ENCODE measurements at places on chromosomes 13 and 19. TPM values are rescaled to one million over a fixed set of nuclear protein-coding genes. Genes with fewer than 3 reads are reported as not detected.
A peak's percentile ranks its signal among the peaks of the same experiment; 100 is the strongest.

DNA sequence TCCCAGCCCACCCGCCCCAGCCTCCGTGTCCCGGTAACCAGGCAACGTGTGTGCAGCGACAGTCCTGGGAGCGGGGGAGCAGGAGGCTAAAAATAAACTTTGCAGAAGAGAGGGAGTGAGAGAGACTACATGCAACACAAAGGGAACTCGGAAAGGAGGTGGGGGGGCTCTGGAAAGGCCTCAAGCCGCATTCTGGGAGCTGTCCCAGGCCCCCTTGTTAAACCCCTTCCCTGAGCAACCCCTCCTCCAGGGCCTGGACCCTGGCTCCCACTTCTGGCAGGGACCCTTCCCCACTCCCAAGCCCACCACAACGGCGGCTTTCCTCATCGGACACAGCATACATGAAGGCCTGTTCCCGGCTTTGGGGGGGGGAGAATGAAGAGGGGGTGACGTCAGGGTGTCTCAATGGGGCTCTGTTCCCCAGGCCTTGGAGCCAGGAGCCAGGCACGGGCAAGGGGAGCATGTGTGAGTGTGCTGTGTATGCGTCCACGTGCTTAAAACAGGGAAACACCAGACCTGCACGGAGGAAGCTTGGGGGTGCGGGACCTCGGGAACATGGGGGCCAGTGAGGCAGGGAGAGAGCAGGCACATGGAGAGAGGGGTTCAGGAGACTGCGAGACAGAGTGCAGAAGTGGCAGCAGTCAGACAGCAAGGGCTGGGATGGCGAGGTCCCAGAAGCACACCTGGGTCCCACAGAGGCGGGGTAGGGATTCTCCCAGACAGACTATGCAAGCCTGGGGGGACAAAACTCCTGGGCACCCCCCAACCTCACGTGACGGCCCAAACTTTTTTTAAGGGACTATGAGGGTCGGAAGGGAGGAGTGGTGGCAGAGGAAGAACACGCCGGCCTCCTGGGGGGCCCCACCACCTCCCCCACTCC, 2.3 kb downstream of the ERF start:
- H3K4me1 ChIP-seq, result peaks cover 33% of the 10 kb centered on the region
- H3K27ac ChIP-seq, result no peak overlapping the region
- H3K36me3 ChIP-seq, result no peaks in the 10 kb centered on the region
- no peaks in the 10 kb centered on the region for H3K27me3 ChIP-seq
- H3K4me3 ChIP-seq, result peak overlapping the region; percentile 93
- DNase-seq, result no peak

DNA sequence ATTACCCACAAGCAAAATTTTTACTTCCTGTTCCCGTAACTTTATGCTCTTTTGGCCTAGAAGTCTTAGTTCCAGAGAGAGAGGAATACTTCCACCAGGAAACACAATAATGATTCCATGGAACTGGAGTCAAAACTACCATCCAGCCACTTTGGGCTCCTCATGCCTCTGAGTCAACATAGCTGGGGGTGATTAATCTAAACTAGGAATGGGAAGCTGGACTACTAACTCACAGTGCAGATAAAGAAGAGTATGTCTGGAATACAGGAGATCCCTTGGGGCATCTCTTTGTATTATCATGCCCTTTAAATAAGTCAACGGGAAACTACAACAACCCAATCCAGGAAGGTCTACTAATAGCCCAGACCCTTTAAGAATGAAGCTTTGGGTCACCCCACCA, 8.9 kb upstream of the ELF1 start:
- DNase-seq, result no peak
- H3K4me1 ChIP-seq, result no peaks in the 10 kb centered on the region
- no peaks in the 10 kb centered on the region for H3K36me3 ChIP-seq
- H3K4me3 ChIP-seq, result no peak overlapping the region

DNA sequence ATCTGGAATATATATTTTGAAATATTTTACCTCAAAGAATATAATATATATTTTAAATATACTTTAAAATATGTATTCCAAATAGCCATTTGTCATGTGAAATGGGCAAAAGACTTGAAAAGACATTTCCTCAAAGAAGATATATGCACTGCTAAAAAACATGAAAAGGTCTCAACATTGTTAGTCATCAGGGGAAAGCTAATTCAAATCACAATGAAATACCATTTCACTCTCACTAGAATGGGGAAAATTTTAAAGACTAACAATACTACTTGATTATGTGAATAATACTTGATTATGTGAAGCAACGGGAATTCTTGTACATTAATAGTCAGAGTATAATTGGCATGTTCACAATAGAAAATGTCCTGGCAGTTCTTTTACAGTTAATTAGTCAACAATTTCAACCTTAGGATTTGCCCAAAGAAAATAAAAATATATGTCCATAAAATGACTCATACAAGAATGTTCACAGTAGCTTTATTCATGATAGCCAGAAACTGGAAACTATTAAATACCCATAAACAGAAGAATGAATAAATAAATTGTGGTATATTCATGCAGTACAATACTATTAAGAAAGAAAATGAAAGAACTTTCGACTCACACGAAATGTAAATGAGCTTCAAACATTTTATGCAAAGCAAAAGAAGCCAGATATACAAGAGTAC, 6.8 kb upstream of the KBTBD6 start:
- DNase-seq, result no peak
- H3K4me1 ChIP-seq, result no peaks in the 10 kb centered on the region
- H3K36me3 ChIP-seq, result no peaks in the 10 kb centered on the region
- H3K4me3 ChIP-seq, result no peak overlapping the region

DNA sequence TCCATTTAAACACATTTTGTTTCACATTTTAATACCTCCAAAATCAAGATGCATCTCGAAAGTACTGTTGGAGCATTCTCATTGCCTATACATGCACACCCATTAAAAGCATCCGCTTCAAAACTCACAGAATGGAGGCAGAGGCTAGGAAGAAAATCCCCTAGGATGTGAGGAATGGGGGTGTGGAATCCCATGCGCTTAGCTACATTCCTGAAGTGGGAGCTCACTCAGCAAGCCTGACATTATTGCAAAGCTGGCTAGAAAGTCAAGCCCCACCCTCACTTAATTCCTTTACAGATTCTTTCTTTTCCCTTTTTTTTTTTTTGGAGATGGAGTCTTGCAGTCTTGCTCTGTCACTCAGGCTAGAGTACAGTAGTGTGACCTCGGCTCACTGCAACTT, 4.6 kb upstream of the FAM32A start:
- no peak overlapping the region for H3K27ac ChIP-seq
- no peaks in the 10 kb centered on the region for H3K4me1 ChIP-seq
- DNase-seq, result peak; percentile 51
- H3K4me3 ChIP-seq, result no peak overlapping the region

DNA sequence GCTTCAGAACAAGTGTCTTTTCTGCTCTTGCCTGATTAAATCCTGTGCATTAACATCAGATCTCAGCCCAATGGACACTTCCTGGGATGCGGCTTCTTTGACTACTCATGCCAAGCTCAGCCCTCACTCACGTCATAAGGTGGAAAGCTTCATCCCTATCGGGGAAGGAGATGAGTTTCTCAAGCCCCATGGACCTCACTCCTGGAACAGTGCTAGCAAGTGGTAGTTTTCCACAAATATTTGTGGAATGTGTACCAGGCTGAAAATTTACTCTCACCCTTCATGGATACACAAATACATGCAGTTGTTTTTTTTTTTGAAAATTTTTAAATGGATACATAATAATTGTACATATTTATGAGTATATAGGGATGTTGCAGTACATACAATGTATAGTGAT, 34.6 kb upstream of the FARP1 start:
- no peak overlapping the region for H3K27ac ChIP-seq
- H3K36me3 ChIP-seq, result no peaks in the 10 kb centered on the region
- H3K27me3 ChIP-seq, result no peaks in the 10 kb centered on the region
- DNase-seq, result no peak

GRCh38 chr13:58655086-58655485, 1023.5 kb downstream of the PCDH17 start:
- H3K4me3 ChIP-seq, result no peak overlapping the region
- no peaks in the 10 kb centered on the region for H3K36me3 ChIP-seq
- H3K4me1 ChIP-seq, result no peaks in the 10 kb centered on the region
- no peaks in the 10 kb centered on the region for H3K27me3 ChIP-seq
- H3K27ac ChIP-seq, result no peak overlapping the region
- DNase-seq, result no peak

GRCh38 chr19:47729799-47730520, 15.4 kb upstream of the NOP53 start:
- H3K27me3 ChIP-seq, result no peaks in the 10 kb centered on the region
- peak; percentile 82 for DNase-seq
- no peaks in the 10 kb centered on the region for H3K4me1 ChIP-seq
- H3K27ac ChIP-seq, result no peak overlapping the region
- peak overlapping the region; percentile 65 for H3K4me3 ChIP-seq

Gene SLC6A16
- total RNA-seq, result 5.0 TPM

Gene SSBP4
- 50.5 TPM for total RNA-seq
